Body of pancreas (tissue), 4 donors: ENCODE measurements at places on chromosomes 4 and X. TPM values are rescaled to one million over a fixed set of nuclear protein-coding genes. Genes with fewer than 3 reads are reported as not detected.

Gene ALB
- 391 TPM for total RNA-seq

Gene CCDC160
- not detected for total RNA-seq

Gene PPEF2
- not detected for total RNA-seq

Gene NLRP2B
- not detected for total RNA-seq

Gene OCRL
- total RNA-seq: 7.3 TPM

Gene TBX22
- total RNA-seq: not detected
